Fibroblast of the aortic adventitia (primary cell): ENCODE measurements at places on chromosomes 2 and 18.

GRCh38 chr2:151777935-151778334 is 43.7 kb upstream of the NEB start:
- no peak for DNase-seq

GRCh38 chr18:58098706-58099105 is 54.7 kb downstream of the NEDD4L start:
- no peak for DNase-seq

DNA sequence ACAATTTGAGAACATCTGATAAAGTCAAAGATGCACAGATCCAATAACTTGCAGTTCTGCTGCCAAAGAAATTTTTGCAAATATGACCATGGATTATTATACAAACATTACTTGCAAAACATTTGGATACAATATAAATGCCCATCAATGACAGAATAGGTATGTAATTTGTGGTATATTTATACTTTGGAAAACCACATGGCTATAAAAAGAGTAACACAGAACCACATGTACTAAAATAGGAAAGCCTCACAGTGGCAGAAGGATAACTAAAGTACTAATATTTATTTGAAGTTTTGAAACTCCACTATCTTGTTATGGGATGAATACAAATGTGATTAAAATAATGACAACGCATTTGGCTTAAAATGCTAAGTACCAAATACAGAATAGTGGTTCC is 51.8 kb upstream of the DNAJC10 start:
- no peak for DNase-seq

DNA sequence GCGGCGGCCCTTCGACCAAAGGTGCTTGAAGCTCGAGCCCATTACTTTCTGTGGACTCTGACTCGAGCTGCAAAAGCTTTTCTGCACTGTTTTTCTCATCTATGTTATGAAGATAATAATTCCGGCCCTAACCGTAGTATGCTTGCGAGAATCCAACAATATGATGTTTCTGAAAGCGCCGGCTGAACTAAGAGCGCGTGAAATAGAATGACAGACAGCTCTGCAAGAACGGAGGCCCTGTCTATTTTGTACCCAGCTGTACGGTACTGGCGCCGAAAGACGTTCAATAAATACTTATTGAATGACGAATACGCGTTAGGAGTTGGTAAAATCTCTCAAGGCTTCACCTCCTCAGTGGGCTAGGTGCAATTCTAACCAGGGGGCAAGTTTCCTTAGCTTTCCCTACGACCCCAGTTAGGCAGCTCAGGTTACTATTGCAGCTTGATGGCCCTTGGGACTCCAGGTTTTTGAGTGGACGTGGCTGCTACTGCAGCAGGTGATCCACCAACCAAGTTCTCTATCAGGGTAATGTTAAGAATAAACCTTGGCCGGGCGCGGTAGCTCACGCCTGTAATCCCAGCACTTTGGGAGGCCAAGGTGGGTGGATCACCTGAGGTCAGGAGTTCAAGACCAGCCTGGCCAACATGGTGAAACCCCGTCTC is 570 bp downstream of the SCRN3 start:
- peak; percentile 17 for DNase-seq

DNA sequence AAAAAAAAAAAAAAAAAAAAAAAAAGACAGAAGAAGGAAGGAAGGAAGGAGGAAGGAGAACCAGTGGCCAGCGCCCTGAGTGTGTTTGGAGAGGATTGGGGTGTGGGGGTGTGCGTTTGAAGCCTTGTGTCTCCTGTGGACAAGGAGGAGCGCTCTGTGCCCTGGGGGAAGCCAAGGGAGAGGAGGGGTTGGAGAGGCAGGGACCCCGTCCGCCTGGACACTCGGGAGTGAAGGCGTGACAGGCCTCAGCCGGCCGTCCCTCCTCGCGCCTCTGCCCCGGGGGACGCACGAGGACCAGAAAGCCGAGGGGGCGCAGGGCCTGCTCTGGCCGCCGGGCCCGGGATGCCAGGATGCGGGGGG is 44.9 kb downstream of the SERTAD2 start:
- DNase-seq = no peak

DNA sequence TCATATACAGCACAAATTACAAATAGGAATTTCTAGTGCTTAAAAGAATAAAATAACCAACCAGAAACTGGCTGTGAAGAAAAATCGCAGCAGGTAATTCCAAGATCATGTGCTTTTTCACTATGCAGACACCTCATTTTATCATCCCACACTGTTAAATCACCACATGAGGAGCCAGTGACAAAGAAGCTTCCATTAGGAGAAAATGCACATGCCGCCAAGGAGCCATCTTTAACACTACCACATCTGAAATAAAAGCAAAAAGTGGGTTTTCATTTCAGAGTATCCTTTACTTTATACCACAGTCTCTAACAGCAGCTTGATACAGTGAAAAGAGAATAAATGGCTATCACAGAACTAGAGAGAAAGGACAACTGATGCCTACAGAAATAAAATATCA is 6.8 kb downstream of the WDSUB1 start:
- no peak for DNase-seq

- no peak for DNase-seq
Measured at GRCh38 chr2:72576459-72576858, 249.4 kb downstream of the EXOC6B start.

DNA sequence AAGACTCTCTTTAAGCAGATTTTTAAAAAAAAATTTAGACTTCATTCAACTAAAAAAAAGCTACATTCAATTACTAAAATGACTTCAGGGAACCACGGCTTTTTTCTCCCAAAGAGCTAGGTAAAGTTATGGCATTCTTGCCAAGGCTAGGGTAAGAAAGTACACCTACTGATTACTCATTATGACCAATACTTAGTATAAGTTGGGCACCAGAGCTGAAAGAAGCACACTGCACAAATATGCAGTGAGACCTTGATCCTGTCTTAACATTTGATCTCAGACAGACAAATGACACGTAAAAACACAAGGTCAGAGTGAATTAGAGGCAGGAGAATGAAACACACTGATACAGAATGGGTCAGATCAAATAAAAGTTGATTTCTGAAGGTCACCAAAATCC is 88.7 kb downstream of the THADA start:
- DNase-seq = no peak

GRCh38 chr2:50051374-50051773 is 897.1 kb upstream of the FSHR start:
- DNase-seq = no peak

GRCh38 chr18:79164706-79165105 is 95.5 kb downstream of the ATP9B start:
- no peak for DNase-seq

DNA sequence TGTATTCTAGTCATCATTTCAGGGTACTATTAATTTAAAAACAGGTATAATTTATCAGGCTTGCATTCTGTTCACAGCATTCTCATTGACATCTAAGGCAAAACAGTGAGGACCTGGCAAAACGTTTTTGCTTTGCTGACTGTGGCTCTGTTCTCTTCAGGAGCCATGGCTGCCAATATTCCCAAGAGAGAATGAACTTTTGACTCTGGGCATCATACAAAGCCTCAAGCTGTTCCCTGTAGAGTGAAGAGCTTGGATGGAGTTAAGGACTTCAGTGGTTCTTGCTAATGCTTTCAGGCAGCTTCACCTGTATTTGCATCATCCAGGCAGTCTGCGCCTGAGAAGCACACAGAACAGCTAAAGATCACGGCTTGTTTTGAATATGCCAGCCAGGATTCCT is 65.9 kb upstream of the CAVIN2 start:
- DNase-seq = no peak

GRCh38 chr2:12251121-12251520 is 465.6 kb upstream of the TRIB2 start:
- DNase-seq = no peak

DNA sequence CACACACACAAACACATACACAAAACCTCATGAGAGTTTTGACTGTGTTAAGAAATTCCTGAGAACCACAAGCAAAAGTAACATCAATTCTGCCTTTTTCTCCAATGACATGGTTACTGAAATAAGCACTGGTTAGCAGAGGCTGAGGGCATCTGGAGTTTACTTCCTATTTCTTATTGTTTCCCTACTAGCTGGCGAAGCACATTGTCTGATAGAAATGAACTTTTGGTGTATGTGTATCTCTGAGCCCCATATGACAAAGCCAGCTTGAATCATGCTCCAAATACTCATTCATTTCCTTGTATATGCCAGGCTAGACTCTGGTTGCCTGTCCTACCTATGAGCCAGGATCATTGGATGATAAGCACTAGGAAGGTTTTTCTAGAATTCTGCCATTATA is 203.1 kb downstream of the NCKAP5 start:
- DNase-seq = peak; percentile 62

DNA sequence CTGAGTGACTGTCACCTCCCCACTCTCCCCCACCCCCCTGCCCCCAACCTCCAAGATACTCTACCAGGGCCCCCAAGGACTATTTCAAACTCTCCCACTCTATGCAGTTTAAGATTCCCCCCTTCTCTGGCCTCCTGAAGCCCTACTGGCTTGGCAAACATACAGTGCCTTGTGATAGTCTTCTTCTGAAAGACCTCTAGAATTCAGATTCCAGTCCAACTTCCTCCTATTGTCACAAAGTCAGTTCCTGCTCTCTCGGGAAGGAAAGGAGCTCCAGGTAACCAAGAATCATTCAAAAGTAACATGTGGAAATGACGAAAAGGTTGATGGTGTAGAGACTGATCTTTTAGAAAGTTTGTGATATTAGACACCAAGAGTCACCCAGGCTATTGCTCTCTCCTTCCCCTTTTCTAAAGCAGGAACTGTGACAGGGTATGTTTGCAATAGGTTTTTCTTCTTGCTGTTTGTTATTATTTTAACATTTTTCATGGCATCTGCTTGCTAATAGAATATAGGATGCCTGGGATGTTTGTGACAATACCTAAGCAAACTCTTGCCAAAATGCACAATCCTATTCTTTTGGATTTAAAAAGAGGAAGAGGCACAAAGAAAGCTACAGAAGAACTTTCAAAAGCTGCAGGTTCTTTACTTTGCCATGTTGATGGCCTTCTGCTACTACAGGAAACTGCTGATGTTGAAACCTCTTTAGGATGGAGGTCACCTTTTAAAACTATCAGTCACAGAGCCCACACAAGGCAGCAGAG is 93.5 kb upstream of the MGAT4A start:
- no peak for DNase-seq

GRCh38 chr2:40451918-40452605 is at the start of gene SLC8A1:
TSS of gene SLC8A1 (minus strand) at chr2:40452090.
- DNase-seq = peak; percentile 43

GRCh38 chr18:24397131-24397693 is 412 bp downstream of the OSBPL1A start:
- DNase-seq = peak; percentile 81

- DNase-seq = no peak
Measured at GRCh38 chr18:34932363-34932762, 108.8 kb upstream of the MAPRE2 start.

DNA sequence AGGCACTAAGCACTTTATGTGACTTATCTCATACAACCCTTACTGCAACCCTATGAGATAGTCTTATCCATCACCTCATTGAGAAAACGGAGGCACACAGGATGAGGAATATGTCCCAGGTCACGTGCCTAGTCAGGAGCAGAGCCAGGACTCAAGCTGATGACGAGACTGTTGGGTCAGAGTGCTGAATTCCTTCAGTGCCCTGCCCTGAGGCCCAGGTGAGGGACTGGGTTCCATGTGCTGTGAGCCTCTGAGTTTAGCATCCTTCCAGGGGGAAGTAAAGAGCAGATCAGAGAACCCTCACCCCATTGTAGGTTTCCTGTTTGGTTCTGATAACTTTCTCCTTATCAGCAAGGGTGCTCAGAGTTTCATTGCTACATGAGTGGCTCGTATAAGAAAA is 11.7 kb upstream of the EDAR start:
- DNase-seq = no peak

- peak; percentile 92 for DNase-seq
Measured at GRCh38 chr2:236711440-236711839, 141.8 kb downstream of the ACKR3 start.

GRCh38 chr2:167386694-167387093 is 498.4 kb downstream of the XIRP2 start:
- DNase-seq = no peak

DNA sequence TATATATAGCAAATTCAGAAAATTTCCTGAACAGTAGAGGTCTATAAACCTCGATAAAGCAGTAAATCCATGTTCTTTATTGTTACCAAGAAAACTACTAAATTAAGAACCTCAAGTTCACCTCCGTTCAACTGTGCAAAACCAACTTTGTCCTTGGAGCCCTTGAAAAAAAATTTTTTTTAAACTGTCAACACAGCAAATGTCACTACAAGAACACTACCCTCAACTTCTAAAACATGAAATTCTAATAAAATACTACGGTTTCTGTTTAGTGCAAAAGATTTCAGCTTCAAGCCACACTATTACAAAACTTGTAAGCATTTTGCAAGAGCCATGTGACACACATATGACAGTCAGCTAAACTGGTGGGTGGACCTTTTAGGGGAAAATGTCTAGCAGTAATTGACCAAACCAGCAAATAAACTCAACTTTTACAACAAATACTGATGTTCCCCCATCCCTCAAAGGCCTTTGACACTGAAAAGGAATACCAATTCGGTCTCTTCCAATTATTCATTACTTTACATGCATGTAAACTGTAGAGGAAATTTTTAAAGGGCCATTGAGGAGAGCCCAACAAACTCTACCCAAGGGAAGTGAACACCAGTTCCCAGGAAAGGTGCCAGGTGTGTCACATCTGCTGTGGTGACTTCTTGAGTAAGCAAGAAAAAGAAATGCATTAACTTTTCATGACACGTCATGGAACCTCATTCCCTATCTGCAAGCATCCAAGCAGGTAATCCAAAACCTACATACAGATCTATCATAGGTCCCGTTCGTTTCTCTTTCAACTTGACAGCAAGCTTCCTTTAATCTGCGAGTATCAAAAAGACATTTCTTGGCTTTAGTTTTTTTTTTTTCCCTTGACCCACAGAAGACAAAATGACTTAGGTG is 1.4 kb downstream of the RAB1A start:
- DNase-seq = peak; percentile 63

DNA sequence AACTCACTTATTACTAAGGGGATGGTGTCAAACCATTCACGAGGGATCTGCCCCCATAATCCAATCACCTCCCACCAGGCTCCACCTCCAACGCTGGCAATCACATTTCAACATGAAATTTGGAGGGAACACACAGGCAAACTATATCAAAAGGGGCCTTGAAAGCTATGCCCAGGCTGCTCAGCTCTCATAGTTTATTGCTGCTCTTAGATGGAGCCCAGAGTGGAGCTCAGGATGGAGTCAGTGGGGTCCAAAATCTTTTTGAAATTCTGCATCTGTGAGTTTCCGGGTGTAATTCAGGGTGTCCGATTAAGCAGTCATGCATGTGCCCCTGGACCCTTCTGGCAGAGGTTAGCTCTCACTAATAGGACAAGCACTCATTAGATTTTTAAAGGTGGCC is 24.3 kb downstream of the RHOB start:
- DNase-seq = no peak

GRCh38 chr2:108623616-108624015 is 89.3 kb downstream of the LIMS1 start:
- peak; percentile 77 for DNase-seq

GRCh38 chr2:239236808-239237205 is 164.0 kb downstream of the HDAC4 start:
- no peak for DNase-seq

GRCh38 chr2:216774180-216774579 is 78.8 kb upstream of the IGFBP5 start:
- no peak for DNase-seq

- no peak for DNase-seq
Measured at GRCh38 chr18:51610481-51610880, 413.0 kb upstream of the MEX3C start.
